ENCODE measurements at places on chromosomes 6 and 20.

- DNase-seq: no peak
Observed at GRCh38 chr6:38997128-38997761, 51.3 kb upstream of the GLP1R start.

GRCh38 chr20:36613974-36614373 lies 8.4 kb downstream of the RAB5IF start:
- DNase-seq: peak; percentile 11

DNA sequence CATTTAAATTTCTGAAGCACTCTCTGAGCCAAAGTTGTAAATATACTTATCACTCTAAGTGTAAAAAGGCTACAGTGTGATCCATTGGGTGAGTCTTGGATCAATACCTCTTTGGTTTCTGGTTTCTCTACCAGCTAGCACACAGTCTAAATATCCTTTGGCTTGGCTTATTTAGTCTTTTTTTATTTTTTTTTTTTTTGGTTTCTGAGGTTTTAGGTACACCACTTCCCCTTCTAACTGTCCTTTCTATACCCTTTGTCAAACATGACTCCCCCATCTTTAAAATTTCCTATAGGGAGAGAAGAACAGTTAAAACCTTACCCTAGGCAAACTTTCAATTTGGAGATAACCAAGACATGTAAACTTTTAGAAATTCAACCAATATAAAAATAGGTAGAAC lies 379.0 kb downstream of the PHF3 start:
- no peak for DNase-seq

- no peak for DNase-seq
Observed at GRCh38 chr20:63446216-63447024, 26.0 kb downstream of the KCNQ2 start.

DNA sequence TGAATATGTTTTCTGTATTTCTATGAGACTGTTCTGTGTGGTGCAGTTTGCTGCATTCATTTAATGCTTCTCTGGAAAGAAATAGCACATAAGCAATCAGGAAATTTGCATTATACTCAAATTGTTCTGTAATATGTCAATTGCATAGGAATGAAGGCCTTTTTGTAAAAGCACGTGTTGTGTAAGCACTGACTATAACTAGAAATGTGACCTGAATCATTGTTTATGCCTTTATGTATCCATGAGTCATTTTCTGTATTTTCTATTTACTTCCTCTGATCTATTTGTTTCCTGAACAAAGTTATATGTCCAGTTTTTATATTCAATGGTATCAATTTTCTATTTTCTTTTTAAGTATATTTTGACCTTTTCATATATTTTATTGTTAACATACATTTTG lies 1455.3 kb downstream of the GRIK2 start:
- DNase-seq: no peak

- DNase-seq: no peak
Observed at GRCh38 chr6:15937602-15938001, 191.3 kb upstream of the MYLIP start.
